Muscle of back (tissue), 13 donors: ENCODE measurements at places on chromosomes 16 and 17. TPM values are rescaled to one million over a fixed set of nuclear protein-coding genes. Genes with fewer than 3 reads are reported as not detected.
A peak's percentile ranks its signal among the peaks of the same experiment; 100 is the strongest.

DNA sequence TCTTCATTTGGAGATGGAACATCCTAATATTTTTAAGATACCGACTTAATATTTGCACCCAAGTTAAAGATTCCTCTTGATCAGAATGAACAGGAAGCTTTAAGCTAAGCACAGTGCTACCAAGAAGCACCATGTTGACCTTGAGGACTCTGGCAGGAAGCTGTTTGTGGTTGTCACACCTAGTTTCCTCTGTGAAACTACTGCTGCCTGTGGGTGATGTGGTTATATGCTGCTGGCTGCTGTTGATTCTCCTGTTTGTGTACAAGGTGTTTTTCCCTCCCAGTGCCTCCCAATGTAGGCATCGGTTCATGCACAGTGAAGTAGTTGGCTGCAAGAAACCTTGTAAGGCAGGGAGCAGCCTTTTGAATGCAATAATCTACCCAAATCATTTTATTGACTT lies 23.4 kb downstream of the RBL2 start:
- DNase-seq: no peak

DNA sequence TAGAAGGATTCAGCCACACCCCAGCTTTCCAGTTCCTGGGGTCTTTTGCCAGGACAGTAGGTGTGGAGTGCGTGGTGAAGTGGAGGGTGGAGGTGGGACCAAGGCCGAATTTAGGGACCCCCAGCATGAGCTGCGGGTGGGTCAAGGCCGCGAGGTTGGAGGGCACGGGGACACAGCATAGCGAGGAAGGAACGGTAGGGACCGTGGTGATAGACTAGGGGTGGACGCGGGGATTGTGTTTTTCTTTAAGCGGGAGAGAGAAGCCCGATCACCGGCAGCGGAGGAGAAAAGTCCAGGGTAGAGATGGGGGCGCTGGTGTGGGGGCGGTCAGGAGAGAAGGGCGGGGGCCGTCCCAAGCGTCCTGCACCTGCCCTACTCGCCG lies 261 bp upstream of the B4GALNT2 start:
- no peak for DNase-seq

- DNase-seq: peak; percentile 65
These were observed at the start of gene ACE for GRCh38 chr17:63476854-63477479. Gene ACE (plus strand): TSS chr17:63477061. CDS start chr17:63477095, 34 bp downstream.

DNA sequence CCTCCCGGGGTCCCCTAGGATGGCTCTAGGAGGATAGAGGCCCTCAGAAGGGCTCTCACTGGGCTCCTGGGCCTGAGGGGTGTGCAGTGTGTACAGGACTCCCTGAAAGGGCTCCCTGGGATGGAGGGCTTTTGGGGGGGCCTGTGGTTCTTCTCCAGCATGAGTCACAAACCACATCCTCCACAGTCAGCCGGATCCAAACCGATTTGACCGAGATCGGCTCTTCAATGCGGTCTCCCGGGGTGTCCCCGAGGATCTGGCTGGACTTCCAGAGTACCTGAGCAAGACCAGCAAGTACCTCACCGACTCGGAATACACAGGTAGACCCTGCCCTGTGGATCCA lies 4.5 kb downstream of the TRPV2 start:
- DNase-seq: no peak

DNA sequence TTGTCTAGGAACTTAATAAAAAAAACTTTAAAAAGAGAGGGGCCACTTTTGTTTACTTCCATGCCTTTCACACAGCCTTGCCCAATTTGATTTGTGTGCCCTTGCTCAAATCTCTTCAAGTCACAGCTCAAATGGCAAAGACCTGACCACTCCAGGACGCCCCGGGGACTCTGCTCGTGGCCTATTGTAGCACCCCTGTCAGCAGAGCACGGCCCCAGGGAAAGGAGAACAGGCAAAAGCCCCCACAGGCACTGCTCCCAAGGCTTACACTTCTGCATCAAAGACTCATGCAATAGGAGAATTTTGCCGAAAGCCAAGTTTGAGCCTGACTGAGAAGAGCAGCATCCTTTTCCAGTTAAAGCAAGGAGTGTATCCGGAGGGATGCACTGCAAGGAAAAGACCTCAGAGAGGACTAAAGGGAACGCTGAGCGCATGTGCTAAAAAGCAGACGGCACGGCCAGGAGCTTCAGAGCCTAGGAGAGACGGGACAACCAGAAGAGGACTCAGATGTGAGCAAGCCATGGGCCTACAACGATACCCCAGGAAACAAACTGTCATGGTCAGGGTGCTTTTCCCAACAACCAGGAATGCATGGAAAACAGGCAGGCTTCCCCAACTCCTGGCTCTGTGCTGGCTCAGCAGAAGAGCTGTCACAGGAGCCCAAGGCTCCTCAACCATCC lies 8.2 kb downstream of the CREBBP start:
- DNase-seq: no peak

DNA sequence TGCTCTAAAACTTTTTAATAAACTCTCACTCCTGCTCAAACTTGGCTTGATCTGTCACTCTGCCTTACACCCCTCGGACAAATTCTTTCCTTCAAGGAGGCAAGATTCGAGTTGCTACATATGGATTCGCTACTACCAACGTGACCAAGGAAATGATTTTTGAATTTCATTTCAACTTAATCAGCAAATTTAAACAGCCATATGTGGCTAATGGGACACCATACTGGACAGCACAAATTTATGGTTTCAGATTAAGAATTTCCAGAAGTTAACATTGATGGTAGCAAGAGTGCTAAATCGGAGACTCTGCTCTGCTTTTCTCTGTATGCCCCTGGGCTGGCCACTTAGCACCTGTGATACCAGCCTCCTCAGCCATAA lies 318.2 kb upstream of the PSMD7 start:
- no peak for DNase-seq

DNA sequence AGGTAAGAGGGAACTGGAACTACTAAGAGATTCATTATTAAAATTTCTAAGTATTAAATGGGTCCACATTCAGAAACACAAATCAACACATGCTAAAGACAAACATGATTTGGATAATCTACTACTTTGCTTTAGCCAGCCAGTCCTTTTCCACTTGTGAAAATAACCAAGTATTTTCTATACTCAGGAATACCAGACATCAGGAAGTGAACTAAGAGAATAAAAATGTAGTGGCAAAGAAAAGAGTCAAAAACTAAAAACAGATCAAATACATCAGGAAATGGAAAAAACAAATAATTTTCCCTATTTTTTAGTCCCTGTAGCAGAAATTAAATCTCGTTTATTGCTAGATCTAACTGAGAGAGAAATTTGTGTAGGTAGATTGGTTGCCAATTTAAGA lies 78.0 kb downstream of the MYO1D start:
- no peak for DNase-seq

Gene TAX1BP3
- polyA plus RNA-seq: 62.1 TPM

GRCh38 chr16:47638175-47638574 lies 177.0 kb downstream of the PHKB start:
- no peak for DNase-seq

GRCh38 chr16:22775220-22775922 lies 38.6 kb upstream of the HS3ST2 start:
- no peak for DNase-seq

DNA sequence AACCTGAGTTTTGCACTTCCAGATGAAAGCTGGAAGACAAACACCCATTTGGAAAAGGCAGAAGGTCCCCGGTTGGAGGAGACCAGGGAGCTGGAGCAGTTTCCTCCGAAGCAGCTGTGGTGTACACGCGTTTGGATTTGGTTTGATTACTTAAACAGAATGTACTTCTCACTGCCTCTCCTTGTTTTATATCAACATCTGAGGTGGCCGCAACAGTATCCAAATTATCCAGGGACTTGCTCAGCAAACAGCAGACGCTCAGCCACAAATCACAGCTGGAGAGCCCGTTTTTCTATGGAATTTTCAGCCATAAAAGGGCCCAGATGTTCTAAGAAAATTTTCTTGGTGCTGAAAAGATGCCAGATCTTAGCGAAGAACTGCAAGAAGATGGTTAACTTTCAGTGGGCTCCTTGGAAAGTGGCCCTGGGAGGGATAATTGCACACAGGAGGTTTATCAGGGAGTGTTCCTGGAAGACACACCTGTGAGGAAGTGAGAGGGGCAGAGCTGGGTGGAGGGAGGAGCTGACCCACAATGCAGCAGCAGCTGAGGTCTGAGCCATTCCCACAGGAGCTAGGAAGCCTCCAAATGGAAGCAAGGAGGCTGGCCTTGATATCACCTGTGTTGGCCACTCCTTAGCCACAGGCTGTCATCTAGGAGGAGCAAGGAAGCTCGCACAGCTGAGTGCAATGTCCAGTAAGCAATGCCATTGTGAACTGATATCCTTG lies 28.9 kb upstream of the CDH5 start:
- no peak for DNase-seq

DNA sequence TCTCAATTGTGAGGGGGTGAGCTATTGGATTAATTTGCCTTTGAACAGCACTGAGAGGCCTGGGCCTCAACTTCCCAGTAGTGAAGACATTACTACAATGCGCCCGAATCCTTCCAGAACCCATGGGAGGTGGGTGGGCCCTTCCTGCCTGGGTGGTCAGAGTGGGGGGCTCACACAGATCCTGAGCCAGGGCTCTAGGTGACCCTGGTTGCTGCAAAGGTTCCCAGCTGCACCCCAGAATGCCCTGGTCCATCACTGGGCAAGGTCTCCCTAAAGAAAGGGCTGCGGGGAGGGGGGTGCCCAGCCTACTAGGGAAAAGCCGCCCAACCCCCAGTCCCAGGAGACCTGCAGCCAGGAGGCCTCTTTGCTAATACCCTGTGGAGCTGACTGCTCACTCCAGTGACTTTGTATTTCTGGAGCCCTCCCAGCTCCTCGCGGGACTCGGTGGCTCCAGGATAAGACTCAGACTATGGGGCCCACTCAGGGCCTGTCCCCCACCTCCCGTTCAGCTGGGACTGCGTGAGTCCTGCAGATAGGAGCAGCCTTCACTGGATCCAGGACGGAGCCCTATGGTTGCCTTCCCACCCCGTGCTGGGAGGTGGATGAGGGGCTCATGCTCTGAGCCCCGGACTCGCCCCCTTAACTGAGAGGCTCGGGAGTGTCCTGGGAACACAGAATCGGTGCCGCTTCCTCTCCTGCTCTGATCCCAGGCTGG lies 40.2 kb downstream of the SLC7A5 start:
- DNase-seq: no peak

- DNase-seq: no peak
These were observed 12.0 kb downstream of the MYO15A start for GRCh38 chr17:18120461-18121017.

DNA sequence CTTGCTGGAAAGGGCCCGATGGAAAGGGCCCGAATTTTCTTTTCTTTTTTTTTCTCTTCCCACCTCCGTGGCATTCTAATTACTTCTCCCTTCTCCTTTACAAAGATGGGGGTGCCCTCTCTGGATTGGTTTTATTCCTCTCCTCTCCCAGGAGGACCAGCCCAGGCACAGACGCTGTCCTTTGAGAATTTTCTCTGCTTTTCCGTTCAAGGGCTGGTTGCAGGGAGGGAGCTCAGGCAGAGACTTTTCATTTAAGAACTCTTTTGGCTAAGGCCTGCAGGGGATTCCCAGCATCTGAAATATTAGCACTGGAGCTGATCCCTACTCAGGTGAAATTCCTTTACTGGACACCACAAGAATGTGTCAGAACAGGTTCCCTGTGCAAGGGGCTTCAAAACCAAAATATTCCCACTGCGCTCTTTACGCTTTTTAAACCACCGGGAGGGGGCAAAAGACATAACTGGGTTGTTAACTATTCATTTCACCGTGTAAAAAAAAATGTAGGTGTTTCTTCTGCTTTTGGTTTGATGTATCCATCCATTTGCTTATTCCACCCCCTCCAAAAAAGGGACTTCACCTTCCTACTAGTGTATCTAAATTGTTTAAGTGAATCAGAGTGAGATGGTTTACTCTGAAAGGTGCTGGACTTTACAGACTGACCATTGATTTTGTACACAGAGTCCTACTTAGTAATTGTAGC lies 1.4 kb downstream of the NFAT5 start:
- no peak for DNase-seq

Gene TSPAN10
- polyA plus RNA-seq: 0.67 TPM
